ENCODE measurements at places on chromosomes 6 and 20.

GRCh38 chr6:30167101-30167500 is 3.8 kb downstream of the TRIM15 start:
- peak; percentile 9 for DNase-seq

DNA sequence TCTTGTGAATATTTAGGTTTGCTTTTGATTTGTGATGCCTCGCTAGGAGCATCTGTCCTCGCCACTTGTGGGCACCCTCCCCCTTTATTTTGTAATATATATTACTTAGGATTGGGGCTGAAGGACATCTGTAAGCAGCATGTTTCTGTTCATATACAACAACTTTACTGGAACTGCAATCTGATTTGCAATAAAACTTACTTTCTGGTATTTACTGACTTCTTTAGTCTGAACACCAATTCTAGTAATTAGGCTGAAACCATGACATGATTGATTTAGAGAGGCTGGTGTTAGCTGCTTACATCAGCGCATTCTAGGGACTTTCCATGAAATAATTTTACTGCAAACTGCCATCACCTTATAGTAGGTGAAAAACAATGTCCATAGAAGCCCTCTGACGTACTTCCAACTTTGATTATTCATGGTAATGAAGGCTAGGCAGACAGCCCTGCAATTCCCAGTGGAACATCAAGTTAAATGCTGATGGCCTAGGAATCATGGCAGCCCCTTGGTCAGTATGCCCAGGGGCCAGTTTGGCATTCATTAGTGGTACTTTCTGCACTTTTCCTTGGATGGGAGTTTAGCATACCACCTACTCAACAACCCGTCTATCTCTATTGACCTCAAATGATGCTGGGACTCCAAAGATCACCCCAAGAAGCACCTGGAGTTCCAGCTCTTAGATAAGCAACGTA is 132.9 kb upstream of the MCHR2 start:
- no peak for DNase-seq

DNA sequence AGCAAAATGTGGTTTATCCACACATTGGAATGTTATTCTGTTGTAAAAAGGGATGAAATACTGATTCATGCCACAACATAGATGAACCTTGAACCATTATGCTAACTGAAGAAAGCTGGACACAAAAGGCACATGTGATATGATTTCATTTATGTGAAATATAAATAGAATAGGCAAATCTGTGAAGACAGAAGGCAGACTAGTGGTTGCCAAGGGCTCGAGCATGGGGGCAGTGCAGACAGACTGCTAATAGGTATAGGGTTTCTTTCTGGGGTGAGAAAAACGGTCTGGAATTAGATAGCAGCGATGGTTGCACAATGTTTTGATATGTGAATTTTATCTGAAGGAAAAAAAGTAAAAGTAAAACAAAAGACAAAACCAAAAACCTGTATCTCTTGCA is 54.6 kb upstream of the FNDC1 start:
- DNase-seq, result no peak

- DNase-seq, result no peak
Observed at GRCh38 chr20:51495921-51496545, 46.5 kb downstream of the NFATC2 start.

DNA sequence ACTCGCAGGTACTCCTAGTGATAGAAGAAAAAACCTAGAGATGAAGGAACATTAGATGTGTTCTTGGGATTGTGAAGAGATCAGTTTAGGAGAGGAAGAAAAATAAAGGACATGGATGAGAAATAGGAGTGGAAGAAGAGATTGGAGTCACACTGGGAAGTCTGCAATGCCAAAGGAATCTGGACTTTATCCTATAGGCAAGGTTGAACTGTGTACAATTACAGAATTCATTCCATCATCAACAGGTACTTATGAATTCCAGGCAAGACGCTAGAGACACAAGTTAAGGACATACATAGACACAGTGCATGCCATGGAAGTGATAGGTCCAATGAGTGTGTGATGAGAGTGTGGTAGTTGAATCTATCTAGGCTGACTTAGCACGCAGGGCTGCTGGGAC is 101.3 kb downstream of the EDN1 start:
- no peak for DNase-seq

- no peak for DNase-seq
Observed at GRCh38 chr6:89311853-89312531, 3.1 kb downstream of the GABRR2 start.

DNA sequence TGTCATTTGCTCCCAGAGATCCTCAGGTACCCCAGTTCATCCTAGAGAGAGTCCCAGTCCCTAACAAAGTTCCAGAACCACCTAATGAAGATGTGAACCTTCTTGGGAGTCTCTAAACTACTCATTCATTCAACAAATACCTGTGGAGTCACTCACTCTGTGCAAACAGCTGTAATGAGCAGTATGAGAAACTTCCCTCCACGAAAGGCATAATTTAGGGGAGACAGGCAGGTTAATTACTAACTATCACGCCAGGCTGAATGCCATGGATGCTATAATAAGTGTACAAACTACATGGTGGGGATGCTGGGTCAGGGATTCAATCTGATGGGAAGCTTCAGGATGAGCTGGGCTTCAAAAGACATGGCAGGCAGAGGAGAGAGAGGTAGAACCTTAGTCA is 70.1 kb upstream of the AFDN start:
- no peak for DNase-seq

GRCh38 chr6:157974341-157974894 is 7.2 kb upstream of the SYNJ2 start:
- DNase-seq, result no peak

DNA sequence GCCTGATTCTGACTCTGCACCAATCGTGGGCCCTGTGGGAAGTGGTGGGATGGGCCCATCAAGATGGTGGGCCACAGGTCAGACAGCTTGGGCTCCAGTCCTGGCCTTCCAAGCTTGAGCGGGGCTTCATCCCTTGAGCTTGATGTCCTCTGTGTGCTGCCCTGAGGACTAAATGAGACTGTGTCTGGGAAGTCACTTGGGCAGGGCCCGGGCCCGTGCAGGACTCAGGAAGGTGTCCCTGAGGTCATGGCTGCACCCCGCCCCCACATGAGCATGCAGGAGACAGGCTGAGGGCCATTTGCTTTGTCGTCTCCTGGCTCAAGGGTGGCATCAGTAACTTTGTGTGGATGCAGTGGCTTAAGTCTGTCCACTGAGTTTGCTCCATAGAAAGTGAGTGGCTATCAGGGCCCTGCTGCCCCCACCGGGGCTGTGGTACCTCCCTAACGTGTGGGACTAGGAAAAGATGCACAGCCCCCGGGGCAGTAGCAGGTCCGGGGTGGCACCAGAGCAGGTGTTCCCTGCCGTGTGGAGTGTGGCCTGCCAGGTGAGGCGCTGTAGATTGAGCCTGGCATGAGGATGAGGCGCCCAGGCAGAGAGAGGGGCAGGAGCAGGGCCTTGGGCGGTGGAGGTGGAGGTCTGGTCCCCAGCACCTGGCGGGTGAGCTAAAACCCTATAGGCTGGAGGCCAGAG is 298.6 kb downstream of the TAF4 start:
- no peak for DNase-seq

DNA sequence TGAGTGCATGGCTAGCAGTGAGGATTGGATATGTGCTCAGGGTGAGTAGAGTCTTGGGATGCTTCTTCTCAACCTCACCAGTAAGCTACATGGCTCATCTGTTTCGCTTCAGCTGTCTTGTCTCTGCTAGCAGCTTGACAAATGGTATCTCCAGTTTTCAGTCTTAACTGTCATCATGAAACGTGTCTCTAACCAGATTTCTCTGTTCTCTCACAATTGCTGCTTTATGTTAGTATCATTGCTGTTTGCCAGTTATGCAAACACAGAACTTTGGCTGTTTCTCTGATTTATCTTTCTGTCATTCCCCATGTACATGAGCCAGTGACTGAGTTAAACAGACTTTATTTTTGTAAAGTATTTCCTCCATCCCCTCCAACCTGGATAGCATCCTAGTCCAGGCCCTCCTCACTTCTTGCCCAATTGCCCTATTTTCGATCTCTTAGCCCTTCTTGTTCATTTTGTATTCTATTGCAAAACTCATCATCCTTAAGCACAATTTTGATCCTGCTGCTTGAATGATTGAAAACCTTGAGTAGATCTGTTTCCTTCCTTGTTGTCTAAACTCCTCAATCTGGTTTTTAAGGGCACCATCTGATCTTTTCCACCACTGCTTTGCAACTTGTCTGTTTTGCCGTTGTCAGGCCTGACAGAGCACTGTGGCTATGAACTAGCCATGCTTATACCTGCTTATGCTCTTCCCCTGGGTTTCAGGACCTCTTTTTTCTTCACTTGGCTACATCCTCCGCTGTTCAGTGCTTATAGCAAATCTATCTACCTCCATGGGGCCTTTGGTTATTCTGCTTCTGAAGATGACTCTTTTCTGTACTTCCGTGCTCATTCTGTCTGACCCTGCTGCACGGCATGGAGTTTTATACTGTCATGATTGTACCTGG is 37.7 kb upstream of the ADIG start:
- DNase-seq, result no peak

DNA sequence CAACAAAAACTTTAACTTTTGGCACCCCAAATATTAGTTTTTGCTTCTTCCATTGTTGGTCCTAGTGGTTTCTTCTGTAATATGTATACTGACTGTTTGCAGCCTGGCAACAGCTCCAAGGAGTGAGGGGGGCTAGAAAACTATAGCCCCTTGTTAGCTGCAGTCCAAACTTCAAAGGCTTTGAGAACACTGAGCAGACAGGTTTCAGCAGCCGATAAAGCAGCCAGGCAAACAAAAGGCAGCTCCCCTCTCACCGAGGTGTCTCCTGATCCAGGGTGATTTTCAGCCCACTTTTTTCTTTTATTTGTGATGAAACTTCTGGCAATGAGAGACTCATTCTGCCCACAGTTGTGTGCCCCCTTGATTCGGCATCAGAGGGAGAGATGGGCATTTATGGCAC is 80.7 kb downstream of the OLIG3 start:
- no peak for DNase-seq

DNA sequence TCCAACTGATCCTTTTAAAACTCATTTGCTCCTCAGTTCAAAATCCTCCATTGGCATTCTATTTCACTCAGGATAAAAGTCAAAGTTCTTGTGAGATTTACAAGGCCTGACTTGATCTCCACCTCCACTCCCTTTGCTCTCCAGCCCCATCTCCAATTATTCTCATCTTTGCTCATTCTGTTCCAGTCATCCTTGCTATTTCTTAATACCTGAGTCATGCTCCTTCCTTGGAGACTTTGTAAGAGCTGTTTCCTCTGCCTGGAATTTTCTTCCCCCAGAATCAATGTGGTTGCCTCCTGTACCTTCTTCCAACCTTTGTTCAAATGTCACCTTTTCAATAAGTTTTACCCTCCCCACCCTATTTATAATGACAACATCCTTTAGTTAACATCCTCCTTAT is 373.5 kb downstream of the HTR1B start:
- no peak for DNase-seq

GRCh38 chr6:154509421-154510143 is 903 bp downstream of the CNKSR3 start:
- no peak for DNase-seq

DNA sequence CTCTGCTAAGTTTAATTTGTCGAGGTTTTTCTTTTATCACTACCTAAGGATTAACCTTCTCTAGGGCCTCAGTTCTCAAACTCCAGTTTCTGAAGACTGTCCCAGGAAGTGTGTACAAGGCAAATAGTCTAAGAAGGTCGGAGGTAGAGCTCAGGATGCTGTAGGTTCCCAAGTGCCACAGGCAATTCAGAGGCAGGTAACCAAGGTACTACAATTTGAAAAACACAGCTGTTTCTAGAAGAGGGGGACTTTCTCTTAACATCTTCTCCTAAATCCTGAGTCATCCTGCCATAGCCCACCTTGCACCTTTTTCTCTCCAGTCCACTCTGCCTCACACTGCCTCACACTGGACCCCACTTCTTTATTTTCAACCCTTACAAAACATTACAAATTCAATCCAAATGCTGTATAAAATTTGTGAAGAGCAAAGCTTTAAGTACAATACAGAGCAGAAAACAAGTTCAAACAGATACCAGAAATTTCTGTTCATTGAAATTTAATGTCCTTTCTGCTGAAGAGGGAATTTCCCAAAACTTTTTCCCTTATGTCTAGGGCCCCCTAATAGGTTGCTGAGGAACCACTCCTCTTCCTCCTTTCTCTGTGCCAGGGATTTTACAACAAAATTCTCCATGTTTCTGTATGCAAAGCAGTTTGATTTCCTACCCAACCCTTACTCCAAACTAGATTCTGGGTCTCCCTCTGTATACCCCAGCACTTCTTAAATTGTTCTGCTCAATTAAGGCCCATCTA is 43.0 kb downstream of the FRK start:
- no peak for DNase-seq

DNA sequence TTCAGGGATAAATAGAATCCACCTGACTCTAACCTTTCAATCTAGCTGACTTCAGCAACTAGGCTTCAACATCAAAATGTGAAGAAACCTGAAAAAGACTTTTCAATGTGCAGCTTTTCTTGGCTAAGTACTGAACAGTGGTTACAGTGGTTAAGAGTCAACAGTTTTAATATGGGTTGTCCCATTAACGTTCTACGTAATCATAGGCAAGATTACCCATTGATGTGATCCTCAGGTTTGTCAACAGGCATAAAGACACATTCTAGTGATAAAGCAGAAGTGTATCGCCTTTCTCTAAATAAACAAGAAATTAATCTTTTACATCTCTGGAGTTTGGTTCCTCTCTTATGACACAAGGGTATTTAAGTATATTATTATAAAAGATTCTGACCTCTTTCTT is 154.1 kb upstream of the RUNX2 start:
- no peak for DNase-seq

GRCh38 chr6:145823328-145823944 is 8.8 kb upstream of the FBXO30 start:
- DNase-seq, result no peak

DNA sequence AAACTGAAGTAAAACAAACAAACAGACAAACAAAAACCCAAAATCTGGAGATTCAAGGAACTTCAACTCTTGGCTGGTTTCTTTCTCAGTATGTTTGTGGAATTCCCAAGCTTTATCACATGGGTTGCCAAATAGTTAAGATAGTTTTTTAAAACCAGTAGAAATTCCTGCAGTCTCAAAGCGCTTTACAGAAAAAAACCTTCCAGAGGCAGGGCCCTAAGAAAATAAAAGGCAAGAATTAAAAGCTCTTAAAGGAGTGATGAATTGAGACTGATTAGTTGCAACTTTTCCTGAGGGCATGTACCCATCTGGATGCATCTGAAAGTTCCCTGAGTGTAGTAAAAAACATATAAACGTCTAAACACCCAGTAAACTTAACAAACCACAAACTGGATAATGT is 25.9 kb upstream of the PTCHD4 start:
- DNase-seq, result no peak

GRCh38 chr6:112209131-112209530 is 45.2 kb downstream of the LAMA4 start:
- no peak for DNase-seq

GRCh38 chr6:145904391-145904790 is 59.8 kb downstream of the SHPRH start:
- DNase-seq, result no peak

Measured in CD8-positive, alpha-beta memory T cell (primary cell).